ENCODE measurements at places on chromosomes 2 and 18.

GRCh38 chr2:103868396-103868795, 985.5 kb upstream of the POU3F3 start:
- no peak for DNase-seq

- no peak for DNase-seq
Measured at GRCh38 chr2:68375582-68375981, 10.5 kb downstream of the PLEK start.

- no peak for DNase-seq
Measured at GRCh38 chr2:27622921-27623384, 5.9 kb downstream of the CCDC121 start.

DNA sequence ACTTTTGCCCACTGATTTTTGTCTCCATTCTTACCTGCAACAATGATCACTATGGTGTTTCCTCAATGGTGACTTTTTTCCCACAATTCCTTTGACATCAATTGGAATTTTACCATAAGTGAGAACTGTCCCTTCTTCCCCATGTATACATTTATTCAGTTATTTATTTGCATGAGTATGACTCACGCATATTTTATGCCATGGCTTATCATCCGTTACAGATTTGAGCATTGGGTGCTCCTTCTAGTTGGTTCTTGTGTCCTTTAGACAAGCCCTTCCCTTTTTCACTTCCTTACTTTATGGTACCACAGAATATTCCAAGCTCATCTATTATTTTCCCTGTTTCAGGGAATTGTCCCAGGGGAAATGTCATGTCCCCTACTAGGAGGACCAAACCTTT, 7.6 kb downstream of the COX5B start:
- DNase-seq = no peak

GRCh38 chr2:27041752-27042151, 9.0 kb downstream of the TMEM214 start:
- no peak for DNase-seq

DNA sequence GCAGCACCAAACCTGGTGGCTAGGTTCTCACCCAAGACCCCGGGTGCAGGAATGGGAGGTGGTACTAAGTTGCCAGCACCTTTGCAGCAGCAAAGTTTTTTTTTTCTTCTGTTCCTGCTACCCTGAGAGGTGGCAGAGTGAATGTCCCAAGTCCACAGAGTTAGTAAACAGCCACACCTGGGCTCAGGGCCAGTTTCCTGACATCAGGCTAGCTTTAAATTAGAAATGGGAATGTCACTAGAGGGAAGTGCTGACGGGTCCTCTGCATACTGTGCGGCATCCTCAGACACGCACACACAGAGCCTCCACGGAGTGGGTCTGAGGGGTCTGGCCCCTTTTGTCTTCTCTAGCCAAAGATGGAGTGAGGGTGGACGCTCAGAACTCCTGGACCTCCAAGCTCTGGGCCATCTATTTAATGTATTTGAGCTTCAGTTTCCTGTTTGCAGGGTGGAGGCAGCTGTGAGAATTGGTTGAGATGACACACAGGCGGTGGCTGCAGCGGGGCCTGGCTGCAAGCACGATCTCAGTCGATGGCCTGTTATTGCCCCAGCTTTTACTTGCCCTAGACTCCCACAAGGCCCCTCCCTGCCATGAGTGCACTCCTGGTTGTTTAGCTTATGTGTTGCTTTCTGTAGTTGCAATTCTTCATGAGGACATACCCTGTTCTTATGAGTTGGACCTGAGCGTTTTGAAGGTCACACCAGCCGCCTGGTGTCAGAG, 751.4 kb upstream of the HS6ST1 start:
- no peak for DNase-seq

DNA sequence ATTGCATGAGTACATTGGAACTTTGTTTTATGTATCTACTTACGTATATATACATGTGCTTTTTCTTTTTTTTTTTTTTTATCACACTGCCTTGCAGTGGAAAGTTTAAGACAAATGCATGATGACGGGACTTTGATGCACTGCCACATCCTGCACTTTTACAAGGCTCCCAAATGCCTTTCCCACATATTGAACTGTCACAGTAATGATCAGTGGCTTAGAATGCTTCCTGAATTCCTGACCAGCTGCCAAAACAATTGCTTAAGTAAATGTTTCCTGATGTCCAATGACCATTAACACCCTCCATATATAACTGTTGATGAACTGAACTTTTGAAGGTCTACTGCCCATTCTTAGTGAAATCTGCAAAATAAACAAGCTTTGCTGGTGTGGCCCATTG, 60.2 kb downstream of the LYPD6B start:
- DNase-seq = no peak

DNA sequence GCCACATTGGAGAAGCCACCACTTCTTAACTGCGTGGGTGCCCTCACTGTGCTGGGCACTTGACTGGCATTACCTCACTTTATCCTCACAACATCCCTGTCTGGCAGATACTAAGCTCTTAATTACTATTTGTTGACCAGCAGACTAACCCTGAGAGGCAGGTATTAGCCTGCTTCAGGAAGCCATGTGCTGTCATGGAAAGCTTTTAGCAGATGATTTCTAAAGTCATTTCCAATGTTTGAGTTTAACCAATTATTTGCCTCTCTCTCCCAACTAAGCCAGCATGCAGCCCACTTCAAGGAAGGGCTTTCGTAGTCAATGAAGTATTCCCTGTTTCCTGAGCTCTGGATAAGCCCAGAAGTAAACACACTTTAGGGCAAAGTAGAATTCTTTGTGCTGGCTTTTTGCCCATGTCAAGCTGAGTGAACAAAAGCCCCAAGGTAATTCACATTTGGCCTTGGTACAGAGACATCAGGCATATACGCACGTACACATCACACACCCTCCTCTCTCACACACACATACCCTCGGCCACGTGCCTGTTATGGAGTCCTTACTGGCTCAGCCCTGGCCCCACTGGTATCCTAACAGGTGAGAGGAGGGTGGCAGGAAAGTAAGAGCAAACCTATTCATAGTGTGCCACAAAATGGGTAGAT, 108.6 kb downstream of the C1D start:
- no peak for DNase-seq

GRCh38 chr18:55206927-55207326, 247.7 kb upstream of the CCDC68 start:
- DNase-seq = no peak

GRCh38 chr2:66024391-66024790, 410.5 kb upstream of the MEIS1 start:
- no peak for DNase-seq

DNA sequence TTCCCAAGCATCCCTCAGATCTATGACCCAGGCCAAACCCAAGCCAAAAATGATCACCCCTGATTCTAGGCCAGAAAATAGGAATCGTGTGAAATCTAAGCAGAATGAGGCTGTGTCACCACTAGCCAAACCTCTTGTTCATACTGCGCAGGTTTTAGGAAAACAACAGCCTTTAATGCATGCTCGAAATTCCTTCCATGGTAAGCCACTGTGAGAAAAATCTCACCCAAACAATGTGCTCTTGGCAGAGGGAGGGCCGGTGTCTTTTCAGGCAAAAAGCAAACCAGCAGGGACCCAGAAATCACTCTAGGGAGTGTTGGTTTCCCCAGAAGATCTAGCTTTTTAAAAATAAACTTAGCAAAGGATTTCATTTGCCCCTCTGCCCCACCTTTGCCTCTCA, 71.2 kb upstream of the FOSL2 start:
- no peak for DNase-seq

GRCh38 chr2:33267043-33267442, 209.4 kb upstream of the RASGRP3 start:
- DNase-seq = no peak

- no peak for DNase-seq
Measured at GRCh38 chr18:62245699-62246098, 58.6 kb downstream of the RELCH start.

- DNase-seq = no peak
Measured at GRCh38 chr18:58158008-58158407, 114.0 kb downstream of the NEDD4L start.

- DNase-seq = no peak
Measured at GRCh38 chr2:163610817-163611556, 124.8 kb downstream of the FIGN start.

DNA sequence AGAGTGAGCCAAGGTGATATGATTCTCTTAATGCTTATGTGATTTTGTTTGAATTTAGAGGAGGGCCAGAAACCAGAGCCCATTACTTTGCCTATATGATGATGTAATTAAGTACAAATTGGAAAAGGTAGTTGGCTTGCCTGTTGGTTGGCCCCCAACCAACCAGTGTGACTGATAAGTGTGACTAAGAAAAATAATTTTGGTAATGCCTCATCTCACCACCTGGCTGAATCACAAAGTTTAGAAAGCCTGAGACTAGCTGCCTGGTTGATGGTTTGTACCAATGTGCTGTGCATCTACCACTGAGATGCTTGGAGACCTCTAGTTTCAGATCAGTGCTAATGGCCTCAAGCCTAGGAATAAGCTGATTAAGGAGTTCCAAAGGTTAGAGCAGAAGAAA, 338.7 kb downstream of the CDH2 start:
- no peak for DNase-seq

GRCh38 chr18:23115683-23116096, 19.6 kb upstream of the CABLES1 start:
- DNase-seq = no peak

DNA sequence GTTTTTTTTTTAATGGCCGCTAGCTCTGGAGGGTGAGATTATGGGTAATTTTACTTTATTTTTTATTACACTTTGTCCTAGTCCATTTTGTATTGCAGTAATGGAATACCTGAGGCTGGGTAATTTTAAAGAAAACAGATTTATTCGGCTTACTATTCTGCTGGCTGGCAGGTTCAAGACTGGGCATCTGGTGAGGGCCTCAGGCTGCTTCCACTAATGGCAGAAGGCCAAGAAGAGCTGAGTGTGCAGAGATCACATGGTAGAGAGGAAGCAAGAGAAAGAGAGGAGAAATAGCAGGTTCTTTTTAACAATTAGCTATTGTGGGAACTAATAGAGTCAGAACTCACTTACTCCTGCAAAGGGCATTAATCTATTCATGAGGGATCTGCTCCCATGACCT, 52.4 kb upstream of the ARHGAP28 start:
- no peak for DNase-seq

DNA sequence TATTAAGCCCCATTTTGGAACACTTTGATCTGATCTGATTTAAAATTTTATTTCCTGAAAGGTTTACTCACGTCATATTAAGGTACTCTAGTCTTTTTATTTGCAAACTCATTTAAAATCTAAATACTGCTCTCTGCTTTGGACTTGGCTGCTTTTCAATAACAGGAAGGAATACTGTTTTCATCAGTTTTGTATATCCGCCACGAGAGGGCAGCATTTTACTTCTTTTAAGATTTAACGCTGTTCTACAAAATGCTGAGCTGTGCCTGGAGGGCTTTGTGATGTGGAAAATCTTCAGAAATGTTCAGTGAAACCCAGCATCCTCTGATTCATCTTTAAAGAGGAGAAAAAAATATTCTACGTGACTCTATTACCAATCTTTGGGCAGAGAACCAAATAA, 37.5 kb upstream of the SLC38A11 start:
- DNase-seq = no peak
